ENCODE measurements at places on chromosomes 12 and 14.
A peak's percentile ranks its signal among the peaks of the same experiment; 100 is the strongest.

GRCh38 chr12:29662734-29663323 is 120.9 kb downstream of the TMTC1 start:
- no peak for DNase-seq

DNA sequence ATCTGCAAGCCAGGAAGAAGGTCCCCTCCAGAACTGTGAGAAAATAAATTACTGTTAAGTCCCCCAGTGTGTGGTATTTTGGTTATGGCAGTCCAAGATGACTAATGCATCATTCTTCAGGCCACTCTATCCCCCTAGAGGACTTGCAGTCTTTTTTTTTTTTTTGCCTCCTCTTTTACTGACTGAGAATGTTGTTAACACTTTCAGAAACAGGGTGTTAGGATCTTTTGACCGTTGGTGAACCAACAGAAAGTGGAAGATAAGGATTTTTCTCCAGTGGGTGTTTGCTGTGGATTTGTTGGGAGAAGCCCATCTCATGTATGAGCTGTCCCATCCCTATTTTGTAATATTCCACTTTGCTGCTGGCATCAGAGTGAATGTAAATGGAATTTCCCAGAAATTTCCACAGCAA is 37.8 kb downstream of the MARK3 start:
- no peak for DNase-seq

GRCh38 chr12:53063708-53064612 is 14.1 kb downstream of the TNS2 start:
- DNase-seq, result peak; percentile 82

GRCh38 chr12:91171476-91171875 is 11.1 kb downstream of the DCN start:
- DNase-seq, result no peak

DNA sequence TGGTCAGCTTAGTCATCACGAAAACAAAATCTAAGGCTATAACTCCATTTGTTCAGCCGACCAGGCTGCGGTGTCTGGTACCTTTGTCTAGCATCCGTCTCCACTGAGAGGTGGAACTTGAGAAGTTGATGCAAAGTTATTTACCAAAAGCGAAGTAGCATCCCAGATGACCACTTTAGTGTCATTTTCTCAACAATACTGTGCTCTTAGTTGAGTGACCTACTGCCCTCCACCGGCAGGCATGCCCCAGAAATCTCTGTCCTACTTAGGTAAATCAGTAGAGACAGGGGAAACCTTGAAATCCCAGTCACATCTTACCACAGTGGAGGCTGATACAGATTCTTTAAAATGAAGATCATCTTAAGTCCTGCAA is 1.3 kb upstream of the ST8SIA1 start:
- no peak for DNase-seq

DNA sequence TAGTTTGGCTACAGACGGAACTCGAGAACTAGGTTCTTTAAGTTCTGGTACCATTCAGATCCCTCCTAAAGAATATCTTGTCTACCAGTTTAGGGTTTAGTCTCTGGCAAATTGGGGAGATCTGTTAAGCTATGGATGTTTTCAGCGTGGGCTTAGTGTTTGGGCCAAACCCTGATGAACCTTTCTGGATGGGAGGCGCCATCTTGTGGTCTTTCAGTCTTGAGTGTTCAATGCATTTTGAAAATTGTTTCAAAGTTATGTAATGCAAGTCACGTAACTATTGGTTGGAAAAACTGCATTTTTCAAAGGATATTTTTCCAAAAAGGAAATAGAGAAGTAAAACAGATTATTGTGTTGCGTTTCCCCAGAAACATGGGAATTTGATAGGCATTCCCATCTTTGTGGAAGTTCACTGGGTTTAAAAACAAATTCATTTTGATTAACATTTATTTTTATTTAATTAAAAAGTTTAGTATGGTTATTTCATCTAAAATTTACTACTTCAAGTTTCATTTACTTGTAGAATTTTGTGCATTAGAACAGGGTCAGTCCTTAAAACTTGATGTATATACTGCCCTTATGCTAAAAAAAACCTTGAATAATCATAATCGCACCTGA is 169.0 kb downstream of the PRIMA1 start:
- peak; percentile 50 for DNase-seq

DNA sequence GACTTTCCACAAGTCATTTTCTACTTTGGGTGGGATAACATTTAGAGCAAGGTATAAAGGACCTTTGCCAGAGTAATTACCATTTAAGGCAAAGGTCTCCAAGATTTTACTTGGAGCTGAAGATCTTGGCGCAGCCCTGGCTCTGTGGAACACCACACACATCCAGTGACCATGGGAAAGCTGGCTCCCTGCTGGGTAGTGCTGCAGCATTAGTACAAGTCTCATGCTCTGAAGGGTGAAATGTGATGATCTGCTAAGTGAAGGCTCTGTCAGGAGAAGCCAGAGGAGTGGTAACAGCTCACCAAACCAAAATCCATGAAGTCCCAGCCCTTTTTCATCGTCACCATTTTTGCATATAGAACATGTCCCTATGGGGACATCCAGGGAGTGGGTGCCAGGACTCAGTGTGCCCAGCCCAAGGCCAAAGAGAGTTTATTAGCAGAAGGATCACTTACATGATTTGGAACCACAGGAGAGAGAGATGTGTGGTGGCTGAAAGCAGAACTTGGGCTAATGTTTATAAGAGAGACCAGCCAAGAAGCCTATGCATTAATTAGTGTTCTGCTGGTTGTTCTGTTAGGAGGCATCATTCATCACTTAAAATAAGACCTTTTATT is 110.7 kb downstream of the SLC38A6 start:
- no peak for DNase-seq

- no peak for DNase-seq
Measured at GRCh38 chr12:58563621-58564020, 356.7 kb downstream of the LRIG3 start.

DNA sequence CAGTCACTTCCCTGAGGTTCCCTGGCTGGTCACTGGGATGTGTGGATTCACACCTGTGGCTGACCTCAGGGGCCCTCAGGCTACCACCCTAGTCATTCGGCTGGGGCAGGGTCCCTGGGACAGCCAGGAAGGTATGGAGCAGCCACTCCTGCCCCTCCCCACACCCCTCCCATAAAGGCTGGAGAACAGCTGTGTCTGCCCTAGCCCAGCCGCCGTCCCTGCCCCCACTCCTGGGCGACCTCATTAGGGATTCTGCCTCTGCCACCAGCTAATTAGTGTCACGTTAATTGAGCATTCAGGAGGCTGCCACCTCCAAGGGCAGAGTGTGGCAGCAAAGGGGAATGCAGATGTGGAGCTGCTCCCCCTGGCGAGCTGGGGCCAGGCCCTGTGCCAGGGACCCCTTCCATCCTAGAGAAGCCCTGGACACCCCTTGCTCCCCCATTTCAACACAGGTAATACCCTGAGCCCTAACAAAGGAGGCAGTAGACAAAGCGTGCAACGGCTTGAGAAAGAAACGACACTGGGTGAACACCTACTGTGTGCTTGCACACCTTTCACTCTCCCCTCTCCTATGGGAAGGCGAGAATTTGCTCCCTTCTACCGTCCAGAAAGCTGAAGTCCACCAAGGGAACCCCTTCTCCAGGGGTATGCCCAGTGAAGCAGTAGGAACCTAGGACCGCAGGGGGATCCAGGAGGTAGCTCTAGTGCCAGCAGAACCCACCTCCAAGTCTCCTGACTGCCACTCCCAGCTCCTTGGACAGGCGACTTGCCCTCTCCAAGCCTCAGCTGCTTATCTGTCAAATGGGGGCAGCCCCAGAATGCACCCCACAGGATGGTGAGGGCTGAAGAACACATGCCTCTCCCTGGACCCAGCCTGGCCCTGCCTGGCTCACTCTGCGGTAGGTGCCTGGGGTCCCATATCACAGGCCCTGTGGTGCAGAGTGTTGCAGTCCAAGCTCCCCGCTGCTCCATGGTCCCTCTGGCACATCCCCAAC is 45.1 kb downstream of the FAM222A start:
- DNase-seq, result no peak

- no peak for DNase-seq
Measured at GRCh38 chr12:15662983-15663659, 126.1 kb downstream of the EPS8 start.

DNA sequence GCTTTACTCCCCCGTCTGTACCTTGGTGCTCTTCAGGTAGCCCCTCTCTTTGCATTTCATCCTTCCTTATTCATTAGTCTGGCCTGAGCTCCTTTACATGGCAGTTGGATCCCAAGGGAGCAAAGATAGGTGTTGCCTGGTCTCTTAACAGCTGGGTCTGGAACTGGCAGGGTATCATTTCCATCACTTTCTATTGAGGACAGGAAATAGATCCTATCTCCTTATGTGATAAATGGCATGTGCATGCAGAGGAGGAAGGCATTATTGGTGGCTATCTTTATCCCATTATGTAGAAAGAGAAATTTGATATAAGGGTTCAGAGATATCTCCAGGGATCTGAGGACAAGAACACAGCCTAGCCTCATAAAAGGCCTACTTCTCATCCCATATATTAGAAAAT is 54.6 kb upstream of the OAS1 start:
- DNase-seq, result no peak

GRCh38 chr12:97283297-97283696 is 179.3 kb upstream of the RMST start:
- no peak for DNase-seq

DNA sequence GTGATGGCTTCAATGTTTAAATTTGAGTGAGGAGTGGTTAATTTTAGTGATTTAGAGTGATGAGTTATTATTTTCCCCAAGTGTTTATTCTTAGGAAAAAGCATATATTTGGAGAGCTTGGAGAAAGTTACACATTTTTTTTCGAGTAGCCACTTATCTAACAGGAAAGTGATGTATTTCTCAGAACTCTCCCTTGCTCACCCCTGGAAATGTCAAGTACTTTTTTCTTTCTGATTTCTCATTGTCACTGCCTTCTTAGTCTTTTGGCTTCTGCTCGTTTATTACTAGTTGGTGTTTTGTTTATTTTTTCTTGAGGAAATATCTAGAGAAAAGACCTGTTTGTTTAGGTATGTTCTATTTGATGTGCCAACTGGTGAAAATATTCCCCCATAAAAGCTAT is 58.8 kb downstream of the AEBP2 start:
- DNase-seq, result no peak
